NCI-H524 (cell line): ENCODE measurements at places on chromosomes 11 and 22.

DNA sequence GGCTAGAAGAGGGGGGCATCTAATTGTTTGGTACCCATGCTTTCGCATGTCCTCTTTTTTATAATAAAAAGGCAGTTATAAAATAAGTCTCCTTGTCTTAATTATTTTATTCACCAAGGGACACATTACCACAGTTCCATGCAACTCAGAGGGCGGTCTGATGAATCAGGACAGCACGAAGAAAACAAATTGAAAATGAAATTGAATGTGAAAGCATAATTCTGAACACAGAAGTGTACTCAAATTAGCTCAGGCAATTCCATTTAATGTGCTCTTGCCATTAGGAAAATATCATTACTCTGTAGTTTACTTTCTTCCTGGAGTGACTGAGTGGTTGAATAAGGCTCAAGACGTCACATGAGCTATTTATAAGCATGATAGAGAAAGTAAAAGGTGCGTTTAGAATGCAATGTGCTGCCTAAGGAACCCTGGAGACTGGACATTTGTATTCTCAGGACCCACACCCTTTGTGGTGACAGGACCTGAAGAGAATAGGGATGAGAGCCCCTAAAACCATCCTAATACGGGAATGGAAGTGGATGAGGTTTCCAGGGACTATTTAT is 59.6 kb downstream of the MTNR1B start:
- DNase-seq: no peak

GRCh38 chr11:35077709-35078469 is 61.1 kb upstream of the CD44 start:
- DNase-seq: no peak

- no peak for DNase-seq
These were observed 643 bp downstream of the TIGD3 start for GRCh38 chr11:65355013-65355775.

DNA sequence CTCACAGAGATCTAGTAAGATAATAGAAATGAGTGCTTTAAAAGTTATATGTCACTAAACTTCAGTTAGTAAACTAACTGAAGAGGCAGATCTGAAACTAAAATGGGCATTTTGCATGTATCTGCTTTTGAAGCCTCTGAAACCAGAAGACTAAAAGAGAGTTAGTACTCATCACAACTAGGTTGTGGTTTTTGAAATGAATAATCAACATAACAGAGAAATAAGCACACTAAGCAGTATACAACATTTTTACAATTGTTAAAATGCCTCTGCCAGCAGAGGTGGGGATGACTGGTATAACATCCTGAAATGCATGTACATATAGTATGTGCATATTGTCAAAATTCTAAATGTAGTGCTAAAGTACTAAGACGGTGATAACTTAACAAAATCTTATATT is 564.5 kb downstream of the DLG2 start:
- no peak for DNase-seq

DNA sequence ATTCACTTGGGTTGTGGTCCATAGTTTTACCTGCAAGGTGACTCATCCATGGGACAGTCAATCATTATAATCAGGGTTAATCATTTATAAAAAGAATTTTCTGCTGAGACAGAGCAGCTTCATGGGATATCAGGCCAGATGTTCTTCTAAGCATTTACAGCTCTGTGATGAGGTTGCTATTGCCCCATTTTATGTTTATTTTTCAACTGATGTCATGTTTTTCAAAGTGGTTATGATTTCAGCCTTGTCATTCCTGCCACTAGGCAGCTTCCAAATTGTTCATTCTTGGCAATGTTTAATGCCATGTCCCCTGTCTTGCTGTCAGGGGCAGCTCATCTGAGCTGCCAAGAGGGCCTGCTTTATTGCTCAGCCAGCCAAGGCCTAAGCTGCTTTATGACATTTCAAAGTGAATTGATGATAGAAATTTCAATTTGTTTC is 35.9 kb upstream of the ZBED5 start:
- no peak for DNase-seq

- DNase-seq: no peak
These were observed 150.7 kb downstream of the BLID start for GRCh38 chr11:121965330-121965729.

DNA sequence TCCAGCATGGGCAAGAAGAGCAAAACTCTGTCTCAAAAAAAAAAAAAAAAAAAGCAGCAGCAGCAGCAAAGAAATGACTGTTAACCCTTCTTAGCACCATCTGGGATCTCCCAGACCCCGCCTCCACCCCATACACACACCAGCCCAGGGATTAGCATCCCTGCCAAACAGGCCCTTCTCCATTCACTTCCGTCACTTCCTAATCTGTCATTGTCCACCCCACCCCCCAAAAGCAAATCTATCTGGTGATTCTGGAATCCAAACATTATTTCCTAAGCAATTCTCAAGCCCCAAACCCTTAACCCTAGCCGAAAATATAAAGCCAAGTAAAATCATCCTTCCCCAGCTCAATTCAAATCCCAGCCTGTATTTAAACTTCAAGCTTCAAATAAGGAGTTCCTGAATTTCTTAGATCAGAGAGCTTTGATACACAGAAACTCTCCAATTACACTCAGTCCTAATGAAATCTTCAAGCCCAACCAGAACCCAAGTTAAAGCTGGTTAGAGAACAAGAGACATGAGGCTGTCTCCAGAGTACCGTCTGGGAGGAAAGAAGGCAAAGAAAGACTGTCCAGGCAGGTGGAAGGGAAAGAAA is 6.0 kb upstream of the AHNAK start:
- DNase-seq: peak; percentile 88

GRCh38 chr22:39545386-39546365 is 13.1 kb upstream of the RPS19BP1 start:
- DNase-seq: no peak

- DNase-seq: no peak
These were observed 14.0 kb upstream of the SESN3 start for GRCh38 chr11:95245038-95245437.

DNA sequence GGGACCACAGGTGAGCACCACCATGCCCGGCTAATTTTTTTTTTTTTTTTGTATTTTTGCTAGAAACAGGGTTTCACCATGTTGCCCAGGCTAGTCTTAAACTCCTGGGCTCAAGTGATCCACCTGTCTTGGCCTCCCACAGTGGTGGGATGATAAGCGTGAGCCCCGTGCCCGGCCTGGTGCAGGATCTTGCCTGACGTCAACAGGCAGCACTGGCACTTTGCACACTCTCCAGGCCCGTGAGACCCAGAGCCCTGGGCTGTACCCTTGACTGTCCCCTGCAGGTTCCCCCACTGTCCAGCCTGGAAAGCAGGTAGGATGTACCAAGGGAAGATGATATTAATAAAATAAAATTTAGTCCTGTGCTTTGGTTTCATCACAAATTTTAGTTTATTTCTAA is 29.1 kb upstream of the PANX2 start:
- no peak for DNase-seq

GRCh38 chr11:61281581-61282250 is 13.4 kb downstream of the VWCE start:
- no peak for DNase-seq

- no peak for DNase-seq
These were observed 1333.3 kb downstream of the BRD1 start for GRCh38 chr22:48494256-48494967.

DNA sequence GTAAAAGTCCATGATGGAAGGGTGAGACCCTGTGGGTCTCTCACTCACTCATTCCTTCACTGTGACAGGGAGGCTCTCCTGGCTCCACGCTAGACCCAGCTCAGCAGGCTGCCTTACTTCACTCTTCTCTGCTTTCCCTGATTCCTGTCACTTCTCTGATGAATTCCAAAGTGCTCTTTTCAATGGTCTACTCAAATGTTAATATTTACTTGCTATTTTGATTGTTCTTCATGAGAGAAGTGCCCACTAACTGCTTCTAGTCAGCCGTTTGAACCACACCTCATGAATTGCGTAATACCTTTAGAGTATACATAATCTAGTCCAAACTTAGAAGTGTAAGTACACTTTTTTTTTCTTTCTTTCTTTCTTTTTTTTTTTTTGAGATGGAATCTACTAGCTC is 1350.2 kb upstream of the RAG2 start:
- no peak for DNase-seq
